ENCODE measurements at places on chromosomes 5 and 9. TPM values are rescaled to one million over a fixed set of nuclear protein-coding genes. Genes with fewer than 3 reads are reported as not detected.

DNA sequence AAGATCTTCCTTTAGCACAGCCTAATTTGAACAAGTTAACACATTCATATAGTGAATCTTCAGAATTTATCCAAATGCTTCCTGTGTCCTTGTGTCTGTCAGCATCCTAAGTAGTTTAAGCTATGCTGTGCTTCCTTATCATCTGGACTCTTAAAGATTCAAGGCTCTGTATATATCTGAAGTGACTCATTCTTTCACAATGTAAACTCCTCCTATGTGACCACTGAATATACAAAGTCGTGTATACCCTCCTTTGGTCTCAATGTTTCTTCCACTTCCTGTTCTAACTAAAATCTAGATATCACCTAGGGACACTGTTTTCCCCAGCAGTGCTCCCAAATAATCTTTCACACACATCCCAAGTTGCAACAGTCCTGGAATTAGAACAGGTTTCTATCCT, 935.7 kb upstream of the NUDT12 start:
- H3K4me3 ChIP-seq: no peak overlapping the region
- H3K27me3 ChIP-seq: no peaks in the 10 kb centered on the region
- DNase-seq: no peak
- no peaks in the 10 kb centered on the region for H3K4me1 ChIP-seq
- H3K36me3 ChIP-seq: no peaks in the 10 kb centered on the region
- no peak overlapping the region for H3K27ac ChIP-seq

EGFLAM gene
- total RNA-seq: 12.2 TPM

DNA sequence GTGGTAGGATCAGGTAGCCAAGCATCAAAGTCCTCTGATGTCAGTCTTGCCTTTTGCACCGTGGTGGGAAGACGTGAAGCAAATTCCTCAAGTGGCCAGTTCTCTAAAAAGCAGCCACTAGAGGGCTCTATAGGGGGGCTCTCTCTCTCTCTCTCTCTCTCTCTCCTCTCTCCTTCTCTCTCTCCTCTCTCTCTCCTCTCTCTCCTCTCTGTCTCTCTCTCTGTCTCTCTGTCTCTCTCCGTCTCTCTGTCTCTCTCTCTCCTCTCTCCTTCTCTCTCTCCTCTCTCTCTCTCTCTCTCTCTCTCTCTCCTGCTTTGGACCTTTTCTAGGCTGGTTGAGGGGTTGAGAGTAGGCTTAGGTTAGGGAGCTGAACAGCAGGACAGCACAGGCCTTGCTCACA, 13.9 kb upstream of the OSMR start:
- H3K36me3 ChIP-seq: peaks cover 4% of the 10 kb centered on the region
- no peaks in the 10 kb centered on the region for H3K27me3 ChIP-seq

DNA sequence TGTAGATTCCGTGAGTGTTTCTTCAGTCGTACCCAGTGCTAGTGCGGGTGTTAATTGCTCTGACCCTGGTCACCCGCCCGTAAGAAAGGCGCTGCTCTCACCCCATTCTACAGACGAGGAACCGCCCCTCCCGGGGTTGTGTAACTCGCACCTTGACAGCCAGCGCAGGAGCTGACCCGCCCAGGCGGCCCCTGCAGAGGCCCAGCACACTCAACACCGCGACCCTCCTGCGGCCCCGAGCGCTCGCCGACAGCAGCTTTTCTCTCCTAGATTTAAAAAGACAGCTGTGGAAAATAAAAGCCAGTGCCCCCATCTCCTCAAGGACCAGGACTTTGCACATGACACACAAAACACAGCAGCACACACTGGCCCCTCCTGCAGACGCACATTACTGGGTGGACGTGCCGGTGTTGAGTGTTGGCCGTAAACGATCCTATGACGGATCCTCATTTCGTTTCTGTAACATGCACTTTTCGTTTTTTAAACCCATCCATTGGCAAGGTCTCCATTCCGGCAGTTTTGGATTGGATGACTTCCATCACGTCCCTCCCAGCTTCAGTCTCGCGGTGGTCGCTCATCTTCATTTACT, 22.9 kb downstream of the OR2V2 start:
- H3K4me3 ChIP-seq: no peak overlapping the region
- peaks cover 100% of the 10 kb centered on the region for H3K27me3 ChIP-seq
- DNase-seq: no peak
- H3K27ac ChIP-seq: no peak overlapping the region

PPP2R2B gene
- 0.35 TPM for total RNA-seq

DNA sequence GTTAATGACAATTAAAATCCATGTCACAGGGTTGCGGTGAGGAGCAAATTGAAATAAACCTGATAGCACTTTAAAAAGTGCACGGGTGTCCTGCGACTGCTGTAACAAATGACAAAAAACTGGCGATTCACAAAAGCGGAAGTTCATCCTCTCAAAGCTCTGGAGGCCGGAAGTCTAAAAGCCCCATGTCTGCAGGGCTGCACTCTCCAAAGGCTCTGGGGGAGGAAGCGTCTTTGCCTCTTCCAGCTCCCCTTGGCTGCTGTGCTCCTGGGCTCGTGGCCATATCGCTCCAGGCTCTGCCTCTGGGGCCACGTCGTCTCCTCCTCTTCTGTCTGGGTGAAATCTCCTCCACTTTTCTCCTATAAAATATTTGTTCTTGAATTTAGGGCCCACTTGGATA, 273.9 kb upstream of the IRX2 start:
- DNase-seq: no peak
- no peaks in the 10 kb centered on the region for H3K27me3 ChIP-seq
- no peak overlapping the region for H3K27ac ChIP-seq
- no peaks in the 10 kb centered on the region for H3K4me1 ChIP-seq

All from heart right ventricle (tissue), 16 donors.